ENCODE measurements at places on chromosomes 6 and 20.

DNA sequence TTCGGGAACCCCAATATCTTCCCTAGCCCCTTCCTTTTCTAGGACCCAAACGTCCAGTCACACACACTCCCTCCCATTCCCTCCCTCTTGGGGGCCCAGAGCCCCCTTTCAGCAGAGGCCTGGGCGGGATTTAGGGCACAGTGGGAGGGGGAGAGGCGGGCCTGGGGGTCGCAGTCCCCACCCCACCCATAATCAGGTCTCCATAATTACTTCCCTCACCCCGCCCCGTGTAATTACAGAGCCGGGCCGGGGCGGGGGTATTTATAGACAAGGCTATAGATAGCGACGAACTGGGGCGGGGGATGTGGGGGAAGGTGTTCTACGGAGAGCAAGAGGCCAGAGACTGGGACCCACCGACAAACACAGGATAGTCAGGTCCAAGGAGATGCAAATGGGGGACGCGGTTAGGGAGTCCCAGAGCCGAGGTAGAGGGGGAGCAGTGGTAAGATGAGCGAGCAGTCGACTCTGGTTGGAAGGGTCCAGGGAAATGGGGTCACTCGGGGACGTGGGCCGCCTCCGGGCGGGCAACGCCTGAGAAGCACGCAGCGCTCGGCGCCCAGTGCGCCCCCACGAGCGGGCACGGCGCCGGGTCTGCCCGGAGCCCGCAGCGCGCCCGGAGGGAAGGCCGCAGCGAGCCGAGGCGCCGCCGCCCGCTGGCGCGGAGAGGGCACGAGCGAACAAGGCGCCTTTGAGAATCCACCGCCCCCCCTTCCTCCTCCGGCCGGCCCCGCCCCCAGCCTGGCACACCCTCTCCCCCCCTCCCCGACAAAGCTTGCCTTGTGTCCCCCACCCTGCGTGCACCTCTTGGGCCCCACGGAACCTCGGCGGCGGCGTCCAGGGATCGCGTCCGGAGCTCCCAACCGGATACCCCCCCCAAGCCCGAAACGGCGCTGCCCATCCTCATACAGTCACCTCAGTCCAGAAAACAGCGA is 670 bp upstream of the COL11A2 start:
- no peak for DNase-seq

DNA sequence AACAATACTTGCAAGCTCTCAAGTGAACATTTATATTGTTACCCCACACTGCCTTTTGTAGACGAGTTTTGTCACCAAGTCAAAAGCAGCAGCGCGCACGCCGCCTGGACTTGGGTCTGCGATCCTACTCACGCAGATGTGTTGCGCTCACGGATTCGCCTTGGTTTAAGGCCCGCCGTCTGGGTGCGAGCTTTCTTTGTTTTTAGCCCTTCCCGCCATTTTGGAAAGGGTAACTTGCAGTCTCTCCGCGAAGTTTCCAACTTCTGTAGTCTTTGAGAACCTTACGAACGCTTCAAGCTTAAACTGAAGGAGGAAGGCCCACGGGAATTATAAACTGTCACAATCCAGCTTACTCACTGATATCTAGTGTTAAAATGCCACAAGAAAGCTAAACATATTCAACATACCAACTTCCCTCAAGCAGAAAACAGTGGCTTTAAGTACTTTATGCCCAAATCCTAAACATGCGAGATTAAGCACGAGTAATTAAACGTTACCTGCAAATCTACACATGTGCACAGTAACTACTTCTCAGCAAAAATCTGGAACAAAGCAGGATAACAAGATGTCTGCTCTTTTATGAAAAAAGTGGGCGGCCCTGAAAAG is 80.4 kb upstream of the BTN3A2 start:
- DNase-seq, result peak; percentile 58

DNA sequence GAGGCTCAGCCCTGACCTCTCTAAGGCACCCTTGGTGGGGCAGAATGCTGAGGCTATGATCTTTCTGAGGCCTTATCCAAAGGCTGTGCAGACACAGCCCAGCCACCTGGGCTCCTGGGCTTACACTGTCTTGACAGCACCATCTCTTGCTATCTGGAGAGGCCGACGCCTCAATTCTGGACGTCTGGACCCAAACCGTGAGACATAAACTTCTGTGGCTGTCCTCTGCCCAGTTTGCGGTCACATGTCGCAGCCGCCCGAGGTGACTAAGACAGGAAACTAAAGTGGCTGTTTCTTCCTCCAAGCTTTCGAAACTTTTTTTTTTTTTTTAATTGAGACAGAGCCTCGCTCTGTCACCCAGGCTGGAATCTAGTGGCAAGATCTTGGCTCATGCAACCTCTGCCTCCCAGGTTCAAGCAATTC is 49.3 kb downstream of the PRR18 start:
- peak; percentile 19 for DNase-seq

GRCh38 chr20:49508435-49509199 is 26.1 kb upstream of the KCNB1 start:
- DNase-seq, result peak; percentile 28

GRCh38 chr6:135008941-135009290 is 45.7 kb downstream of the HBS1L start:
- DNase-seq, result no peak

- DNase-seq, result no peak
Observed at GRCh38 chr6:154508573-154509375, 1.7 kb downstream of the CNKSR3 start.
